ENCODE measurements at places on chromosomes 12 and 14. TPM values are rescaled to one million over a fixed set of nuclear protein-coding genes. Genes with fewer than 3 reads are reported as not detected.

PPP1CC gene
- 108 TPM for total RNA-seq

DNA sequence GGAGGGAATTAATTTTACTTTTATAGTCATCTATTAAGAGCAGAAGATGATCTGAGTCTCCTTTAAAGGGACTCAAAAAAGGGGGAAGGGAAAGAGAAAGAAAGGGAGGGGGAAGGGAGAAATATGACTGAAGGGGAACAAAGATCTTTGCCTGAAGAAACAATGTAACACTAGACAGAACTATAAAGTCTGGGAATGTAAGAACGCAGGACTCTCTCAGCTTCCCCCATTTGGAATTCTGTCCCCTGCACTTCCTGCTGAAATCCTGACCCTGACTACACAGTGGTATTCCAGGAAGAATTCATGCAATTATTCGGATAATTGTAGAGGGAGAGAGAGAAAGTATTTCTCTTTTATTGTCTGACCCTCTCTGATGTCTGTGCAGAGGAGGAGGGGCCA is 8.6 kb upstream of the HOXC11 start:
- DNase-seq = peak; percentile 47

DNA sequence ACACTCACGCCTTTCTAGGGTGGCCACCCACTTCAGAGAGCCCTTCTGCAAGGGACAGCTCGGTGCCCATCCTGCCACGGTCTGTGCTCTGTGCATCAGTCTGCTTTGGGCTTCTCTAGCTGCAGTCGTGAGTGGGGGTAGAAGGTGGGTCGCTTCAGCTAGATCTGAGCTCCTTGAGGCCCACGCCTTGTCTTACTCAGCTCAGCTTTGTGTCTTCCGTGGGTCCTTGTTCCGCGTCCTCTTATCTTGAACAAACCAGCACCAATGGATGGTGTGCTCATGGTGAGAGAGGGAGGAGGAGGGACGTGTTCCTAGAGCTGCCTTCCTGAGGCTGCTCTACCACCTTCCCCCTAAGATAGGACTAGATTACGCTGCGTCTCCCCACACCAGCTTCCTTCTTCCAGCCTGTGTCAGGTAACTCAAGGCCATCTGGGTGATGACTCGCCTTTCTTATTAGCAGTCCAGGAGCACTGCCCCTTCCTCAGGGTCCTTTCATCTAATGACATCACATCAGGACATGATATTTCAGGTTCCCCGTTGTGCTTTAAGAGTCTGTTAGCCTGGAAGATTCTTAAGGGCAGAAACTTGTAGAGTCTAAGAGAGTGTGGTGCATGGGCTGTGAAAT is 118.8 kb downstream of the TSPAN9 start:
- no peak for DNase-seq

GRCh38 chr12:54175200-54175963 is 13.4 kb downstream of the SMUG1 start:
- no peak for DNase-seq

CCNT1 gene
- total RNA-seq = 109 TPM

RASSF9 gene
- 3.9 TPM for total RNA-seq

GLIPR1L1 gene
- total RNA-seq = not detected

GRCh38 chr14:92863286-92864080 is 59.5 kb upstream of the CHGA start:
- no peak for DNase-seq

DNA sequence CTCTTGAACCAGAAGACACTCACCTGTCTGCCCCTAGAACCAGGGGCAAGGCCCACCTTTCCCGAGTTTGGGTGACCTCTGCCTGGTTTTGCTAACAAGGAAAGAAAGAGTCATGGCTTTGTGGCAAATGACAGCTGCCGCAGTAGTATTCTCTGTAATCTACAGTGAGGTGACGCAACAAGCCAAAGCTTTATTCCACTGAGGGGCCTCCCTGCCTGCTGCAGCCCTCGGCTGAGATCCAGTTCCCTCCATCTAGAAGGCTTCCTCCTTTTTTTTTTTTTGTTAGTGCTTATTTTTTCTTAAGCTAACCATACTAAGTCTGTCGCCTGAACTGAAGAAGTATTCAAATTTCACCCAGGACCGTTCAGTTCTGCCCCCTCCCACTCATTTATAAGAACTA is 142.3 kb upstream of the TMCC3 start:
- peak; percentile 91 for DNase-seq

DNA sequence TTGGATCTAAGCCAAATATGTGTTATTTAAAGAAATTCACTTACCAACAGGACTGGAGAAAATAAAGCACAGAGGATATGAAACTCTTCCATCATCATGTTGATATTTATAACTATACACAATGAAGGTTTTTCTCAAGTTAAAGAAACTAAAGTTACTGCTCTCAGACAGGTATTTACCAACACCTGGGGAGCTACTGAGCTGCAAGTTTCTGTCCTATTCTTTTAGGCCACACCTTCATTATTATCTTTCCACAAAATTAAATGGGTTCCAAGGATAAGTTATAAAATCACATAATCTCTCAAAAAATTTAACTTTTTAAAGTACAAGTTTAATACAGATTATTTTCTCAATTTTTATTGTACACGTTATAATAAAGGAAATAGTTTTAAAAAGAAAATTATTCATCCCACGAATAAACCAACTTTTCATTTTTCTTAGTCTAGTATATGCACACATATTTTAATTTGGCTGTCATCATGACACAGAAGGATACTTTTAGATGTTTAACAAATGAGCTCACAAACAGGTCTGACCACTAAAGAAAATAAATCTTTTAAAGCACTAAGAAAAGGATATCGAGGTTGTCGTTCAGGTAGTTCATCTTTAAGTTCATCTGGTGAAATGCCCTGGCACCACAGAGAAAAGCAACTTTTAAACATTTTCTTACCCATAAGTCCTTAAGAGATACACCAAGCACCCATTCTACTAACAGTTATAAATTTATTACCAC is 7.8 kb downstream of the GMFB start:
- DNase-seq = no peak

DNA sequence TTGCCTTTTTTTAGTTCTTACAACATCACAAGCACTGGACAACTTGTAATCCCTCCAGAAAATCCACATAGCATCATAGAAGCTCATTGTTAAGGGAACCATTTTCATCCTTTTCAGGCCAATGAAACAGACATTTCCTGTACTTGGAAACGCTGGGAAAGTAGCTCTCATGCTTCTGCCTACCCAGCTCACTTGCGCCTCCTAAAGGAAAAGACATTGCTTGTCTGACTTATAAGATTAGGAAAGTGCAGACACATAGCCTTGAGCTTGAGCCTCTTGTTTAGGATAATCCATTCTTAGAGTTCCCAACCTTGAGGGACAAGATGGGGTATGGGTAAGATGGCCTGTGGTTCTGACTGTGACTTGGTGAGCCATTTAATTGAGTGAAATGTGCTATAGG is 589.5 kb downstream of the NOVA1 start:
- no peak for DNase-seq

GRCh38 chr12:121775501-121775900 is 18.0 kb downstream of the RHOF start:
- DNase-seq = no peak

GRCh38 chr12:1360441-1361210 is 233.8 kb downstream of the FBXL14 start:
- peak; percentile 68 for DNase-seq

DNA sequence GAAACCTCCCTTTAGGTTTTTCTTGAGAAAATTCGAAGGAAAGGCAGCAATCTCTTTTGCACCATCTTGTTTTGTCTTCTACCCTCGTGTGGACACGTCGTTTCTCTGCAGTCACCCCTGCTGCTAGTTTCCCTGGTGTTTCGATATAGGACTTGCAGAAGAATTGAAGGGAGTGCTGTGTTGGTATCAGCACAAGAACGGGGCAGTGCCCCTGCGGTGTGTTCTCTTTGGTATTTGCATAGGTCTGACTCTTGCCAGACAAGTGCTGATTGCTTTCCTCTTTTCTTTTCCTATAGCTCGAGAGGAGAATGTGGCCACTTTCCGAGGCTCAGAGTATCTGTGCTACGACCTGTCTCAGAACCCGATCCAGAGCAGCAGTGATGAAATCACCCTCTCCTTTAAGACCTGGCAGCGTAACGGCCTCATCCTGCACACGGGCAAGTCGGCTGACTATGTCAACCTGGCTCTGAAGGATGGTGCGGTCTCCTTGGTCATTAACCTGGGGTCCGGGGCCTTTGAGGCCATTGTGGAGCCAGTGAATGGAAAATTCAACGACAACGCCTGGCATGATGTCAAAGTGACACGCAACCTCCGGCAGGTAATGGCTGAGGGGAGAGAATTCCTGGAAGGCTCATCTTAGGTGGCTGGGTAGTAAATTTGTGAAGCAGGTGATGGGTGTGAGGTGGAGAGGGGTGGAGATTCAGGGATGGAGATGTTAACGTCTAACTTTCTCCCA is 474.8 kb downstream of the NRXN3 start:
- no peak for DNase-seq

FGF6 gene
- total RNA-seq = 1.4 TPM

DNA sequence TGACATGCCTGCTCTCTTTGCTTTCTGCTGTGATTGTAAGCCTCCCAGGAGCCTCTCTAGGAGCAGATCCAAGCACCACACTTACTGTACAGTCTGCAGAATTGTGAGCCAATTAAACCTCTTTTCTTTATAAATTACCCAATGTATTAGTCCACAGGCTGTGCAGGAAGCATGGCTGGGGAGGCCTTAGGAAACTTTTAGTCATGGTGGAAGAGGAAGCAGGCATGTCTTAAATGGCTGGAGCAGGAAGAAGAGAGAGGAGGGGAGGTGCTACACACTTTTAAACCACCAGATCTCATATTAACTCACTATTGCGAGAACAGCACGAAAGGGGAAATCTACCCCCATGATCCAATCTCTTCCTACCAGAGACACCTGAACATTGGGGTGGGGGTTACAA is 108.9 kb downstream of the DERA start:
- DNase-seq = no peak

TSPAN11 gene
- total RNA-seq = 1.7 TPM

DNA sequence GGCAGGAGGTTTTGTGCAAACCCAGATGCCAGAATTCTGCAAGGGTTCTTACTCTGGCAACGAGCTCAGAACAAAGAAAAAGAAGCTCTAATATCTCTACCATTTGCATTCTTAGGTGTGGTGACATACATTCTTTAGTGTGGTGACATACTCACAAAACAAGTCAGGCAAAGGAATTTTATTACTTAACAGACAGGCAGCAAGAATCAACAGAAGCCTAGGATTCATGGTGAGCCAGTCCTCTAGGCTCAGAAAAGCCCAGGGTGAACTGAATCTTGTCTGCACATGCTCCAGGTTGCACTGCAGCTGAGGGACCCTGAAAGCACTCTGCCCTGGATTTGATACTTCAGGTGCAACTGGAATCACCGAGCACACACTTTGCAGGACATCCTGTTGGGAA is 122.4 kb upstream of the PTPRQ start:
- DNase-seq = peak; percentile 52

GRCh38 chr12:56336361-56337167 is 2.1 kb upstream of the IL23A start:
- no peak for DNase-seq

- no peak for DNase-seq
These were observed 1.9 kb downstream of the MYL6B start for GRCh38 chr12:56154246-56154771.

DNA sequence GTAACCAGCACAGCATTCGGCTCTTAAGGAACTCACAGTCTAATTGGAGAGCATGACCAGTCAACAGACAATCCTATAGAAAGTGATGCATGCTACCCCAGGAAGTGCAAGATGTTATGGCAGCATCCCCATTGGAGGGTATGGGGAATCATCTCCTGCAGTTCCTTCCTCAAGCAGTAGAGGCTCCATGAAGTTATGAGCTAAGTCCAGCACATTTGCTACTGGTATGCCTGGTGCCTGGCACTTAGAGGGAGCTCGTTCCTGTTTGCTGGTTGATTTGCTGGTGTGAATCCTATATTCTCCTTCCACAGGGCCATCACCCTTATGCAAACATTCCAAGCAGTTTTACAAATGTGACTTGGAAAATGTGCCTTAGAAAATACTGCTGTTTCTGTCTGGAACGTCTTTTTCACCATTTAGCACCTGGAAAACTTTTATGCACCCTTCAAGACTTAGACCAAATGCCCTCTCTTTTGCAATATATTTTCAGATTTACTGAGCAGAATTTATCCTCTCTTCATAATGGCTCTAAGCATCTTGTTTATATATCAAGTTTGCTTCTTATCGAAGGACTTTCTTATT is 136.1 kb upstream of the WSCD2 start:
- DNase-seq = peak; percentile 26

DNA sequence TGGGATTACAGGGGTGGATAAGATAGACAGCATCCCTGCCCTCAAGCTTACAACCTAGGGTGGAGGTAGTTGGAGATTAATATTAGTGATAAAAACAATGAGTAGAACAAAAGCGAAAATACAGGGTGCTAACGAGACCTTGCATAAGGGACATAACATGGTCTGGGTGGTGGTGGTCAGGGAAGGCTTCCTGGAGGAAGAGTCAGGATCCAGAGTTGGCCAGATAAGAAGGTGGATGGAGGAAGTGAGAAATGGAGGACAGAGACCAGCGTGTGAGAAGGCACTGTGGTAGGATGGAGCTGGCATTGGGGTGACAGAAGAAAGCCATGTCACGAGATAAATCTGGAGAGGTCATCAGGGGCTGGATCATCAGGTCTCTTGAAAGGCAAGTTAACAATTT is 19.2 kb downstream of the NOS1 start:
- DNase-seq = no peak

DNA sequence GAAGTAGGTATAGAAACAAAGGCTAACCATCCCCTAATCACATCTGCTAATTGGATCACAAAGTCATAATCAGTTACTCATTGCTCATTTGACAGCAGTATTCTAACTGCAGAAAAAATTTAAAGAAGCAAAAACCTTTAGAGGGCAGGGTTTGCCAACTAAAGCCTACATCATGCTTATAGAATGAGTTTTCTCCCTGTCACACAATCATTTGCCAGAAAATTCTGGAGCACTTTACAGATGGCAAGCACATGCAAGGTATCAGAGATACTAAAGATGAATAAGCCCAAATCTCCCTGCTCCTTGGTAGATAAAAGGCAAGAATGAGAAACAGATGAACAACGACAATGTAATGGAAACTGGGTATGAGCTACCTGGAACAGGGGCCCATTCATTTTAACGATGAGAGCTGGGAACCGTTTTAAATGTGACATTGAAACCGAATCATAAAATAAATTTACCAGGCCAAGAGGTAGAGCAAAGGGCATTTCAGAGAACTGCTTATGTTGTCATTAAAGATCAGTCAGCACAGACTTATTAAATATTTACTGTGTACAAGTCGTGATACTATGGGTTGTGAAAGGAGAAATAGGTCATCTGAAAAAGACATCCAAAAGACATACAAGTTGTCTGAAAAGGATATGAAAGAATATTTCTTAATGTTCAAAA is 211.4 kb upstream of the ABCD2 start:
- peak; percentile 30 for DNase-seq

TAS2R50 gene
- 5.8 TPM for total RNA-seq

- DNase-seq = peak; percentile 68
These were observed 155.1 kb upstream of the PRICKLE1 start for GRCh38 chr12:42744539-42745182.

DNA sequence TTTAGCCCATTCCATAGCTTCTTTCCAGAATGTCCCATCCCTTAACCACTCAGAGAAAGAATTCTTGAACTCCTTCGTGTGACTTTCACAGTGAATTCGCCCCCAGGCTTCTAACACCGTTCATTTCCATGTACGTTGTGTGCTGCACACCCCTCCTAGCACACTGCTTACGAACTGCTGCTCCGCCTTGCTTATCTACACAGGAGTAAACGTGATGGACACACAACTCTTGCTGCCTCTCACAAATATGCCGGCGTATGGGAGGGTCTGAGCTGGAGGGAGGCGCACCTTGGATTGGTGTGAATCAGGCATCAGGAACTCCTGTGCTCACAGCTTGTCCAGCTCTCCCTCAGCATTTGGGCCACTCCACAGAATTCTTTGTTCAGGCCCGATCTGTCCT is 3.9 kb upstream of the ADGRD1 start:
- no peak for DNase-seq

Measured in umbilical cord (tissue), 2 donors.